ENCODE measurements at places on chromosomes 1 and 21.

GRCh38 chr1:206578068-206578977, 33.9 kb downstream of the EIF2D start:
- no peak for DNase-seq

DNA sequence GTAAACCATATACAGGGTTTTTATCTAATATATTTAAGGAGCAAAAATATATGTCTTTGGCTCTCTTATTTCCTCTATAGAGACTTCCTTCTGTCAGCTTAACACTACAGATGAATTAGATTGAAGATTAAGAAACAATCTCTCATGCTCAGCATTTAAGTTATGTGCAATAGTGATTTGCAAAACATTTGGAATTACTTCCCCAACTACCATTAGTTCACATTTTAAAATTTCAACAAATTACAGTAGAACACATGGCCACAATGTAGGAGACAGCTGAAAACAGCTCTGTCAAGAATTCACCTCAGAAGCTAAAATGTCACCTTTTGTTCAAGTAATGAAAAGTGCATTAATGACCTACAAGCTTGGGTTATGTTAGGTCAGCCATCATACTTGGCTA, 177.9 kb downstream of the EIF4G3 start:
- DNase-seq, result no peak

DNA sequence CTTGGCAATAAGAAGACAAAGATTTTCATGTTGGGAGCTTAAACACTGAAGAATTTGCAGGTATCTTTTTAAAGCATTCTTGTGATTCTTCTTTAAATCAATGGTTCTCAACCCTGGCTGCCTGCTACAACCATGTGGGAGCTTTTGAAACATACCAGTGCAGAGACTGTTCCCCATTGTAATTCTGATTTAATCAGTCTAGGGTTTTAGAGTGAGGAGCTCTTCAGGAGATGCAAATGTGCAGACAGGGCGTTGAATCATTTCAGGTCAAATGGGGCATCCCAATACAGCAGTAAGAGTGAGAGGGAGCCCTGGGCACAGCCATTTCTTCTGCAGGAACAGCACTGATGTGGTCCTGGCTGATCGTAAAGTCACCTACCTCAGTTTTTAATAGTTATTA, 24.3 kb downstream of the KCNJ6 start:
- DNase-seq, result no peak

- DNase-seq, result no peak
These were observed 245.3 kb downstream of the CTH start for GRCh38 chr1:70656361-70656760.

GRCh38 chr1:162222014-162222413, 152.5 kb downstream of the NOS1AP start:
- no peak for DNase-seq

DNA sequence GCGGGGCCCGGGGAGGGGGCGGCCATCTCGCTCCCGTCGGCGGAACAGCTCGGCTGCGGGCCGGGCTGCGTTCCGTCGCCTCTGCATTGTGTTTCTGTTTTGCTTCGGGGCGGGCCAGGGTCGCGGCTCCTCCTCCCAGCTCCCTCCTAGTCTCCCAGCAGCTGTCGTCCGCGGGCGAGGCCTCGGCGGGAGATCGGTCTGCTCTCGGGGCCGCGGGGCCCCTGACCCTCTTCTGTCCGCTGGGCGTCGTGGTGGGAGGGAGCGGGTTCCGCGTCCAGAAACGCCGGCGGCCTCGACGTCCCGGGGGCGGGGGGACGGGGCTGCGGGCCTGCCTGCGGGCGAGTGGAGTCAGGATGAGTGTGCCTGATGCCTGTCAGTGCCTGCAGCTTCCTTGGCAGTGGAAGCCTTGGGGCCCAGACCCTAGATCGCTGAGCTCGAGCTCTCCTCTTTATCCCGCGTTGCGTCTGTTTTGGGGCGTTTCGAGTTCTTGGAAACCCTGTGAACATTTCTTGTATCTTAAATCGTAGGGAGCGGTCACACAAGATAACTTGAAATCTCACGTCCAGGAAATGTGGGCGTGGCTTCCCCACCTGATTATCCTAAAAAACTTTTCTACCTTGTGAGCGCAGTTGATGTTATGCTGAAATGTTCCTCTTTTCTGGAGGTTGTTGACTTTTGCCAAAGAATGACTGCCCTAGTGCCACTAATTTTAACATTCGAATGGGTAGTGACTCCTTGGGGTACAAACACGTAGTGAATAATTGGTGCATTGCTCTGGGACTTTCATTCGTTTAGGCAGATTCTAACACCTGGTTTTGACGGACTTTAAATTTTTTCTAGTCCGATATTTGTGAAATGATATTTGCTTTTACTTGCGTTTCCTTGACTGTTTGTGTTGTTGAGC, 676 bp downstream of the MORC3 start:
- DNase-seq, result no peak

DNA sequence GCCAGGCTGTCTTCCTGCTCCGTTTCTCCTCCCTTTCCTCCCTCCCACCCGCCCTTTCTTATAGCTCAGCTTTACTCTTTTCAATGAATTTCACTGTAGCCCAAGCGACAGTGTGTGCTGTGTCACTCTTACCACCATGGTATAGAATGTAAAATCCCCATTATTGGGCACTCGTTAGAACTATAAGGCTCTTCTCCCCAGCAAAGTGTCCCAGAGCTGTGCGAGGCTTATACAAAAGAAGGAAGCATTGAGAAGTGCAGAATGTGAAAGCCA, 192.5 kb downstream of the CACNA1E start:
- DNase-seq, result no peak

GRCh38 chr1:175863299-175864050, 120.1 kb upstream of the TNR start:
- DNase-seq, result no peak

- DNase-seq, result no peak
These were observed 307.0 kb upstream of the NR5A2 start for GRCh38 chr1:199720496-199720895.

DNA sequence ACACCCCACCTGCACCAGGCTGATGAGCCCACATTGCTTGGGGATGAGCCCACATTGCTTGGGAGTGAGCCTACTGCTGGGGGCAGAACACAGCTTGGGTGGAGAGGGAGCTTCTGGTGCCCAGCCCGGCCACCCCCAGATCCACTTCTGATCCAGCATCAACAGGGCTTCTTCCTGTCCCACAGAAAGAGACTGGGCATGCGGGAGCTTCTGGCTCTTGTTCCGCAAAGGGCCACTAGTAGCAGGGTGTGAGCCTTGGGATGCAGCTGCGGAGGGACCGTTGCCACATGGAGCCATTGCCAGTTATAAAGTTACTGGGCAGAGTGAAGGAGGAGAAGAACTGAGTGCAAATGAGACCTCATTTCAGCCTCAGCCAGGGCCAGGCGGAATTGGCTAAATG, 36.3 kb downstream of the PKP1 start:
- DNase-seq, result no peak

GRCh38 chr1:58997060-58997411, 213.2 kb upstream of the JUN start:
- DNase-seq, result no peak

- no peak for DNase-seq
These were observed 251.4 kb upstream of the SNX7 start for GRCh38 chr1:98410082-98410481.

DNA sequence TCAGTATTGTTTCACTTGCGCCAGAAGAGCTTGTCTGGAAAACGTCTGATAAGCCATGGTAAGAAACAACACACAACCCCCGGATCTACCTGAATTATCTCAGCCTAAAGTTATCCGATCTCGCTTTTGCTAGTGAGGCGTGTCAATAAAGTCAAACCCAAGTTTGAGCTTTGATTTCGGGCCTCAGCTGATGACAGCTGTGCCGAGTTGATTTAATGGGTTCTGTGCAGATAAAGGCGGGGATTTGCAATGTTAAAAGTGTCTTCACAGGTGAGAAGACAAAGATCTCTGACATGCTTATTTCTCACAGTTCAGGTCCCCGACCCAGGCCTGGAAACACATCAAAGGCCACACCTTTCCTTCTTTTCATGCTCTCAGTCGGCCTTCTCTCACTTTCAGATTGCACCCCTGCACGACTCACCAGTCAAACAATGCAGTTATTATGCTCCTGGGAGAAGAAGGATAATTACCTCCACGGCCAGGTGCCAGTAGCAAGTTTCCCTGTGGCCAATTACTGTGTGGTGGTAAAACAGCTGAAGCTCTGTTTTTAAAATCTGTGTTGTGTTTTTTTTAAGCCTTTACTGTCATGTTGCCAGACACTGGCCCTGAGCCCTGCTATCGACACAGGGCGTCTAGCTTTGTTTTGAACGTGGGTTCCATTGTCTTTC, 245.3 kb upstream of the RUNX1 start:
- no peak for DNase-seq

DNA sequence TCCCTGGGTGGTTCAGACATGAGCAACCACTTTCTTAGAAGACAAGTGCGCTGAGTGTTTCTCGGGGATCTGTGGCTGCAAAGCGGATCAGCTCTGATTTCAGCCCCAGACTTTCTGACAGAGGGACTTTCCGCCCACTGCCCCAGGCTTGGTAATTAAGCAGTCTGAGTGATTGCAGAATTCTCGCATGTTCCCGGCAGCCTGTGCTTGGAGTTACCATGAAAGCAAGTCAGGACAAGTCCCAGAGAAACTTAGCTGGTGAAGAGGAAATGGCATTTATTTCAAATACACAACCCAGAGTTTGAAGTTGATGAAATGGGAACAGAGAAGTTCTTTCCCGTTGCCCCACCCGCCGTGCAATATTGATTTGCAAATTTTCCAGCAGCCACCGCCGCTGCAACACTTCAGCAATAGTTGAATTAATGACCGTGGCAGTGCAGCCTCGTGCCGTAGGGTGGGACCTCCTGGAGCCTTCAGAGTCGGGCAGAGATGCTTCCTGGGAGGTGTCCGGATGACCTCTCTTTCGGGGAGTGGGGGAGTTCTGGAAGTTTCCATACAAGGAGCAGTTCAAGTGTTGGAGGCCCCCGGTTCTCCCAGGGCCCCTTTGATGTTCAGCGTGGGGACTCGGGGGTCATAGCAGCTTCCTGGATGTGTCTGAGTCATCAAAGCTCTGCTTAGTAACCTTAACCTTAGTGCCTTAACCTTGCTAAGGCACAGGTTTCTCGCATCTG, 134.7 kb downstream of the KAZN start:
- no peak for DNase-seq

GRCh38 chr21:34900376-34900775, 148.7 kb downstream of the RUNX1 start:
- no peak for DNase-seq

- DNase-seq, result no peak
These were observed 69.5 kb downstream of the LPAR3 start for GRCh38 chr1:84823511-84823910.

GRCh38 chr21:42923553-42924432, 1.6 kb downstream of the ERVH48-1 start:
- peak; percentile 26 for DNase-seq

DNA sequence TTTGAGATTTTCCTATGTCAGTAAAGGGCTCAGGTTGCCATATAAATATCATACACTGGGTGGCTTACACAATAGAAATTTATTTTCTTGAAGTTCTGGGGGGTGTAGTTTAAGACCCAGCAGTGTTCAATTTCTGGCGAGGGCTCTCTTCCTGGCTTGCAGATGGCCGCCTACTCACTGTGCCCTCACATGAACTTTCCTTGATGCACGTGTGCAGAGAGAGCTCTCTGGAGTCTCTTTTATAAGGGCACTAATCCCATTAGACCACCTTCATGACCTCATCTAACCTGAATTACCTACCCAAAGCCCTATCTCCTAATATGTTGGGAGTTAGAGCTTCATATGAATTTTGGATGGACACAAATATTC, 21.1 kb downstream of the TMEM51 start:
- DNase-seq, result no peak

DNA sequence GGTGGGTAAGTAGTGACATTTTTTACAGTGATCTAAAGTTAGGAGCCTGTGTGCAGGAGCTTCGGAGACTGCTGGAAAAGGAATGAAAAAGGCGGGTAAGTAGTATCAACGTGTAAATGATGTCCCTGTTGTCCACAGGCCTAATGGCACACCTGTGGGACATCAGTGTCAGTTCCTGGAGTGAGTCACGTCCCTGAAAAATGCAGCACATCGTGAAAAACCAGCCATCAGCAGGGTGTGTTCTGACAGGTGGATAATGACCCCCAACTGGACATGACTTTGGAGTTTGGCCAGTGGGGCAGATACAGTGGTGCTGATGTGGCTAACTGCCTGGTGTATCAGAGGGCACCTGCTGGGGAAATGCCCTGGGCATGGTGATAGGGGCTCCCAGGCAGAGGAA, 12.0 kb upstream of the PRDM15 start:
- DNase-seq, result no peak

GRCh38 chr1:18110968-18111367, 3.4 kb downstream of the IGSF21 start:
- DNase-seq, result no peak

DNA sequence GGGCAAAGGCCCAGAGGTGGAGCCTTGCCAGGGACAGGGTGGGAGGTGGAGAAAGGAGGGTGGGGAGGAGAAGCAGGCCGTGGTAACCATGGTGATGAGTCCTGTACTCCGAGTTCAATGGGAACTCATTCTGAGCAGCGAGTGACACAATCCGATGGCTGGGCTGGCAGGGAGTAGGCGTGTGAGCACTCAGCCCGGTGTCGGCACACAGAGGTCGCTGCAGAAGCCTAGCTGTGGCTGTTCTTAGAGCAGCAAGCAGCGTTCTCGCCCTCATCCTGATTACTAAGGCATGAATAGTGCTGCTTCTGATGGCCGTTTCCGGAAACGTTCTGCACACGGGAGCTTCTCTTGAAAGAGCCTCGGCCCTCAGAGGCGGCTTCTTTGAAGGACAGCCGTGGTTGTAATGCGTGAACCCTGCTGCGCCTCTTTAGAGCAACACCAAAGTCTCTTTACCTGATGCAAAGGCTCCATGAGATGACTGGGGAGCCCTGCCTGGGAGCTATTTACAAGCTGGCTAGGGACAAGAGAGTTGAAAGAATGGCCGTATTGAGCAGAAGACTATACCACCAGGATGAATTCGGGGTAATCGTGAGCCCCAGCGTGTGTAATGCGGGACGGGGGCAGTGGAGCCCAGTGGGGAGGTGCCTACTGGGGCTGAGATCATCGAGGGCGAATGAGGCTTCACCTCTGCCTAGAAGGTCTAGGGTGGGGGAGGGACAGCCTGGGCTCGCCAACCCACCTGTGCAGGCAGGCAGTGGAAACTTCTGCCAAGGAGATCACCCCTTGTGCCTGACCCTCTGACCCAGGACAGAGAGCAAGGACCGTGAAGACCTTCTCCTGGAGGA, 72.8 kb upstream of the PAX7 start:
- DNase-seq, result no peak

GRCh38 chr1:208985231-208985630, 598.3 kb upstream of the CAMK1G start:
- DNase-seq, result no peak

DNA sequence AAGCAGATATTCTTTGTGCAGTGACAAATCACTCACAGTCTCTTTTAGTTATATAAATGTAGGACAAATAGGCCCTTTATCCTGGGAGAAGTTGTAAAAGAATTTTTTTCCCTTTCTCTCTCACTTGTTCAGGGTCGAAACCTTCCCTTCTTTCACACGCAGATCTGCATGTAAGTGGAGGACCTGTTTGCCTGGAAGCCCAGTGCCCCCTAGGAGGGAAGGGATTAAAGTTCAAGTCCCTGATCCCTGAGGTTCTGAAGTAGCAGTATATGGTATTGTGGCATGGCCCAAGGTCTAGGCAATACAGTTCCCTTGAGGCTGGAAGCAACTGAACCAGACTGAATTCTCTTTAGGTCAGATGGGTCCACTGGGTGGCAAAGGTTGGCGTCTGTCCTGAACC, 48.6 kb upstream of the PTGFRN start:
- DNase-seq, result no peak

All from stimulated activated CD8-positive, alpha-beta memory T cell treated with anti-CD3 and anti-CD28 coated beads, Interleukin-4, amount 100 ng/mL, for 4 hours (primary cell).